ENCODE measurements at places on chromosomes 3 and 15. TPM values are rescaled to one million over a fixed set of nuclear protein-coding genes. Genes with fewer than 3 reads are reported as not detected.

CCR9 gene
- total RNA-seq, result not detected

PCOLCE2 gene
- 25.4 TPM for total RNA-seq

MGLL gene
- total RNA-seq, result 25.1 TPM

CATSPER2 gene
- total RNA-seq, result 2.1 TPM

SKOR1 gene
- 0.12 TPM for total RNA-seq

A4GNT gene
- not detected for total RNA-seq

MYH15 gene
- total RNA-seq, result 0.62 TPM

NPTN gene
- total RNA-seq, result 142 TPM

ITPKA gene
- total RNA-seq, result 18.1 TPM

ARRDC4 gene
- total RNA-seq, result 8.4 TPM

ANKUB1 gene
- not detected for total RNA-seq

CDHR4 gene
- total RNA-seq, result 0.12 TPM

ACOX2 gene
- 10.2 TPM for total RNA-seq

FRMD5 gene
- total RNA-seq, result 11.1 TPM

DUOX1 gene
- total RNA-seq, result not detected

ASTE1 gene
- total RNA-seq, result 5.7 TPM

GMPS gene
- 58.7 TPM for total RNA-seq

PCSK6 gene
- 1.2 TPM for total RNA-seq

CSPG5 gene
- total RNA-seq, result under 0.01 TPM

SCAMP5 gene
- total RNA-seq, result 0.44 TPM

PRSS50 gene
- 0.12 TPM for total RNA-seq

PLOD2 gene
- total RNA-seq, result 317 TPM

IMPG2 gene
- total RNA-seq, result 0.44 TPM

LCTL gene
- 0.33 TPM for total RNA-seq

CEMIP gene
- 14.6 TPM for total RNA-seq

RARRES1 gene
- total RNA-seq, result 26.2 TPM

PAQR5 gene
- 1.5 TPM for total RNA-seq

SLC6A1 gene
- not detected for total RNA-seq

SERPINI2 gene
- not detected for total RNA-seq

CPN2 gene
- not detected for total RNA-seq

TBC1D5 gene
- 103 TPM for total RNA-seq

ZNF502 gene
- 5.8 TPM for total RNA-seq

Measured in uterine smooth muscle cell (primary cell).